ENCODE measurements at places on chromosomes 7 and 10. TPM values are rescaled to one million over a fixed set of nuclear protein-coding genes. Genes with fewer than 3 reads are reported as not detected.

The PHYH gene
- 4.8 TPM for total RNA-seq

The IRF5 gene
- total RNA-seq = 74.6 TPM

The ITIH5 gene
- 0.05 TPM for total RNA-seq

The FZD8 gene
- total RNA-seq = 0.37 TPM

The NET1 gene
- total RNA-seq = 17.3 TPM

The GOLGA7B gene
- total RNA-seq = not detected

The UPK3B gene
- 1.3 TPM for total RNA-seq

The MKI67 gene
- total RNA-seq = 183 TPM

The NYAP1 gene
- 0.15 TPM for total RNA-seq

The SOSTDC1 gene
- total RNA-seq = not detected

The PDZD8 gene
- 16.7 TPM for total RNA-seq

All from GM12878 (cell line).